HuH-7.5 (cell line): ENCODE measurements at places on chromosomes 12 and 14.

DNA sequence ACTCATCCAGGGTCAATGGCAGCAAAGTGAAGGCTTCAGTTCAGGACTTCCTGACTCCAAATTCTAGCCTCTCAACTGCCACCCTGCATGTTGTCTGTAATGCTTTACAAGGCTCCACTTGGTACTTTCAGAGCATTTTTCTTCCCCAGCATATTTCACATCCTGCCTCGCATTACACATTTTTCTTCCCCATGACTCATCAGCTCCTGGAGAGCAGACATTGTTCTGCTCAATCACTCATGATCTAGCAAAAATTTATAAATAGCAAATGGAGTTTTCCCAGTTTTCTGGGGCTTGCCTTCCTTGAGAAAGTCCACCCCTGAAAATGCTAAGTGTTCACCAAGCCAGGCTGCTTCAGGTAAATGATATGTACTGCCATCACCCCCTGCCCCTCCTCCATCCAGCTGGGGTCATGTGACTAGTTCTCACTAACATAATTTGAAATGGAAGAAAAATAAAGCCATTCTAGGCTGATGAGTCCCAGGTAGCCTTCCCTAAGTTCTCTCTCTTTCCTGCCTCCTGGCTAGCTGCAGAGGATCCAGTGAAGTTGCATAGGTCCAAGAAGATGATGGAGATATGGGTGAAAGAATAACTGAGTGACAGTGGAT, 69.4 kb downstream of the ARMH4 start:
- no peak for DNase-seq

DNA sequence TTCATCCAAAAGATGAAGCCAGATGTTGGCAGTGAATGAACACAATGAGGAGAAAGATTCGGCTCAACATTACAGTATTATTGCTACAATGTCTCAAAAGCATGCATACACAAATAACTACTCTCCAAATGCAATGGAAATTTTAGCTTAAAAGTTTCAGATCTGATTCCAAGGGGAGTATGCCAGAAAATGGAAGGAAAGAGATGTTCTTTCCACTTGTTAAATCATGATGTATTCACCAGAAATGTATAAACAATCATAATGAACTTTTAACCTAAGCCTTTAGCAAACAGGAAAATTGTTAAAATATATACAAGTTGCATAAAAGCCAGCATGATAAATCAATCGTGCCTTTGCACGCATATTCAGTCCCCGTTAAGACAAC, 62.1 kb downstream of the SH2B3 start:
- no peak for DNase-seq

DNA sequence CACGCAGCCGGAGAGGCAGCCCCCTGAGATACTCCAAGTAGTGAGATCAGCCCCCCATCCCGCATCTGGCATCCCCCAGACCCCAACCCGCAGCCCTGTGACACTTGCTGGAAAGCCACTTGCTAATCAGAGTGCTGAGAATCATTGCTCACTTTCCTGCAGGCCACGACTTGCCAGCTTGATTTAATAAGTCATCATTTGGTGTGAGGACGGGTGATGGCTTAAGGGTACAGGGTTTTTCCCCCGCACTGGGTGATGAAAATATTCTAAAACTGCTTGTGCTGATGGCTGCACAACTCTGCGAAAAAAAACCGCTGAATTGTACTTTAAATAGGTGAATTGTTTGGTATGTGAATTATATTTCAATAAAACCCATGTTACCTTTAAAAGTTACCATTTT, 171.2 kb downstream of the FOXN3 start:
- no peak for DNase-seq

DNA sequence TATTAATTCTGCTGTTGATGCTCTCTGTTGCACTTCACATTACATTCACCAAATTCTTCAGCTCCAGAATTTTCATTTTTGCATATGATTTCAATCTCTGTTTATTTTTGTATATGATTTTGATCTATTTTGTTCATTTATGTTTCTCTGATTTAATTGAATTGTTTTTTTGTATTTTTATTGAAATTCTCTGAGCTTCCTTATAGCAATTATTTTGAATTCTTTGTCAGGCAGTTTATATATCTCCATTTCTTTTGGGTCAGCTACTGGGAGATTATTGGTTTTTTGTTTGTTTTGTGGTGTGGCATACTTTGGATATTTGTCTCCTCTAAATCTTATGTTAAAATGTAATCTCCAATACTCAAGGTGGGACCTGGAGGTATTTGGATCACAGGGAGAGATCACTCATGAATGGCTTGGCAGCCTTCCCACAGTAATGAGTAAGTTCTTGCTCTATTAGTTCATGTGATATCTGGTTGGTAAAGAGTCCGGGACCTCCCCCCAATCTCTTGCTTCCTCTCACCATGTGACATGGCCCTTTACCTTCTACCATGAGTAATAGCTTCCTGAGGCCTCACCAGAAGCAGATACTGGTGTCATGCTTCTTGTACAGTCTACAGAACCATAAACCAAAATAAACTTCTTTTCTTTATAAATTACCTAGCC, 8.7 kb upstream of the TCL1A start:
- DNase-seq = no peak

DNA sequence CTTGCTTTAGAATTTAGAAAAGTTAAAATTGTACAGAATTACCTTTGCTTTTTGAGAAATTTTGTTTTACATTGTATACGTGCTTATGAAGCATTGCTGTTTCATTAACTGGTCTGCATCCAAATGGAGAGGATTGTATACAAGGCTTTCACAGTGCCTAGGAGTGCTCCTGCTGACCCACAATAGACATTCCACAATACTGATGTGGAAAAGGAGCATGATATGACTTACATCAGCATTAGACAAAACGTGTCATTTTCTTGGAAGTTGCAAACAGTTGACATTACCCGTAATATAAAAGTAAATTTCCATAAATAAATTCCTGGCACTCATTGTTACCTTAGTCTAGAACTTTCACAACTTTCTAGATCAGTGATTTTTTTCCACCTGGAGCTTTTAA, 1.9 kb downstream of the PRKD1 start:
- no peak for DNase-seq

DNA sequence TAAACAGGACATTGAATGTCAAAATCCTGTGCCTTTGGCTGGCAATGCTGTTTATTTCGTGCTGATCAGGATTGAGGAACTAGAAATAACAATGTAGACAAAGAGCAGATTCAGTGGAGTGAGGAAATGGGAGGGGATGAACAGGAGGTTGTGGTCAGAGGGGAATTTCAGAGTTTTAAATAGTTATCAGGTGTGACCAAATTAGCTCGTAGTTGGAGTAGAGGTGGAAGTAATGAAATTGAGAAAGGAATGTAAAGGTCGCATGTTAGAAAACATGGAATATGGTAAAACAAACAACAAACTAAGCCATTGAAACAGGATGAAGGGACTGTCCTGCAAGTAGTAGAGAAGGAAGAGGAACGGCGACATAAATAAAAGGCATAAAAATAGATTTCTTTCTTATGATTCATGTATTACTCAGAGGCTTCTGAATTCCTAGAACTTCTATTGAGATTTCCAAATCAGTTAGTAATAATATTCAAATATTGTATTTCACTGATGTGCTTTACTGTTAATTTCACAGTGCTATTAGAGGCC, 9.5 kb upstream of the SAV1 start:
- no peak for DNase-seq

- DNase-seq = no peak
These were observed 126.6 kb downstream of the BCAT1 start for GRCh38 chr12:24822121-24822899.
